ENCODE measurements at places on chromosomes 3 and 15.

DNA sequence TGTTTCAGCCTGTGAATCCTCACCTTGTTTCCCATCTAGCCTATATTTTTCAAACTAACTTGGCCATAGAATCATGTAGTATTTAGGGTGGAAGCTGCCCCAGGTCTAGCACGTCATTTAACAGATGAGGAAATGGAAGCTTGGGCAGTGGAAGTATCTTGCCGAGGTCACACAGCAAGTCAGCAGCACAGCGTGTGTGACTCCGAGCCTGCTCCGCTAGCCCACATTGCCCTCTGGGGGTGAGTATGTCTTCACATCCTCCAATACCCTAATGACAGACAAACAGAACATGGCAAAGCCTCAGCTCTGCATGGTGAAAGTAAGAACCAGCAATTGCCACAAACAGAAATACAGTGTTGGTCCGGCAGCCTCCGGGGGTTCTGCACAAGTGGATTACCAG, 2.2 kb upstream of the CCR5 start:
- DNase-seq = no peak

GRCh38 chr3:126347543-126348161, 9.6 kb downstream of the KLF15 start:
- no peak for DNase-seq

DNA sequence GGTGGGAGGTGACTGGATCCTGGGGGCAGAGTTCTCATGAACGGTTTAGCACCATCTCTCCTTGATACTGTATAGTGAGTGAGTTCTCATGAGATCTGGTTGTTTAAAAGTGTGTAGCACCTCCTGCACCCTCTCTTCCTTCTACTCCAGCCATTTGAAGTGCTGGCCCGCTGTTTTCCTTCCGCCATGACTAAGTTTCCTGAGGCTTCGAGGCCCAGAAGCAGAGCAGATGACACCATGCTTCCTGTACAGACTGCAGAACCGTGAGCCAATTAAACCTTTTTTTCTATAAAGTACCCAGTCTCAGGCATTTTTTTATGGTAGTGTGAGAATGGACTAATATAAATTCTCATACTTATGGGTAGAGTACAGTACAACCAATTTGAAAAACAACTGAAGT, 123.6 kb upstream of the BHLHE40 start:
- DNase-seq = no peak

DNA sequence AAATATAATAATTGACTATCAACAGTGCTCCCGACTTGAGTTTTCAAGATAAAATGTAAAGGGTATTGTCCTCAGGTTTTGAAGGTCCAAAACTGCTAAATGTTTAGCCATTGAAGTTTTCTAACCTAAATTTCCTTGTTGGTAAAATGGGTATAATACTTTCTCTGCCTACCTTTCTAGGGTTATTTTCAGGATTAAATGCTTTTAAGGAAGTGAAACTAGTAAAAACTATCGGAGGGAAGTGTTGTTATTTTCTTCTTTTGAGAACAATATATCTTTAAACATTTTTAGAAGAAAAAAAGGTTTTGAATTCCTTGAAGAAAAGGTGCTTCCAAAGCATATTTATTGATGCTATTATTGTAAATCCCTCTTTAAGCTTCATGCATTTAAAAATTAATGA, 67.3 kb downstream of the FILIP1L start:
- no peak for DNase-seq

DNA sequence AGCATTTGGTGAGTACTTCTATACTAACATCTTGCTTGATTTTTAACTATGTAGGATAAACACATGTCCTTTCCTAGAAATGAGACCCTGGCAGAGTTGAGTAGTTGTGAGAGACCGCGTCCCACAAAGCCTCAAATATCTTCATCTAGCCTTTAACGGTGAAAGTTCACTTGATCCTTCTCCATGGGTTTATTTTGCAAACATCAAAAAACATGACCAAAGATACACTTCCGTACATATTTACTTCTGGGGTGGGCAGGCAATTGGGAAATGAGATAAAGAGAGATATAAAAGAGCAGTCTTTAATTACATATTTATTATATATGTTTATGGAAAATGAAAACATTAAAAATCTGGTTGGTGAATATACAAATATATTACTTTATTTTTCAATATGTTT, 5.2 kb upstream of the KAT2B start:
- DNase-seq = no peak

DNA sequence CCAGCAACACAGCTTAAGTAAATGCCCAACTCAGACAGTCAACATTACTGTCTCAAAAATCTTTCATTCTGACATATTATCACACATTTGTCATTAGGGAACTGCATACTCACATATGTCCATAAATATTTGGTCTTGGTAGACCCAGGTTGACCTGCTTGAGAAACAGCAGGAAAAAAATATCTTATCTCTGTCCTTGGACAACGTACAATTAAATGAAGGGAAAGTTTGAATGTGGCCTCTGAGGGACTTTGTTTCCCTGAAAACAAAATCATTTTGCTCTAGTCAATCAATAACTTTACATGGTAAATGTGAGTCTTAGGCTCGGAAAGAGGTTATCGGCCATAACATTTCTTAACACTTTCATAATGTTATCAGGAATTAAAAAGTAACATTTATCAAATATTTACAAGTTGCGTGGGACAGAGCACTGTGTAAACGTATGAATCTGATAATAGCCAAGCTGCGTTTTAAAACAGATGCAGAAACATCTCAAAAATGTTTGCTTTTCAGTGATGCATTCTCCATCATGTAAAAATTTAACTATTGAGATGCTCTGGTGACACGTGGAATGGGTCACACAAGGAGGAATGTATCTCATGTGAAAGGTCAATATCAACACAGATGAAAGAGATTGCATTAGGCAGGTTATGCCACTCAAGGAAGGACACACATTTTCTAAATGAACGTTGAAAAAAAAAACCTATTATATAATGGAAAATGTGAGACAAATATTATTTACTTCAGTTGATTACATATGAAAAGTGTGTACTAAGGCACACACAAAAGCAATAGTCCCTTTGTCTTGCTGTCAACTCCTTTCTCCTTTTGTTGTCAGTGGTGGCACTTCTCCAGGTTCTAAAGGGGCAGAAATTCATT, 304.4 kb downstream of the WDR72 start:
- DNase-seq = no peak

DNA sequence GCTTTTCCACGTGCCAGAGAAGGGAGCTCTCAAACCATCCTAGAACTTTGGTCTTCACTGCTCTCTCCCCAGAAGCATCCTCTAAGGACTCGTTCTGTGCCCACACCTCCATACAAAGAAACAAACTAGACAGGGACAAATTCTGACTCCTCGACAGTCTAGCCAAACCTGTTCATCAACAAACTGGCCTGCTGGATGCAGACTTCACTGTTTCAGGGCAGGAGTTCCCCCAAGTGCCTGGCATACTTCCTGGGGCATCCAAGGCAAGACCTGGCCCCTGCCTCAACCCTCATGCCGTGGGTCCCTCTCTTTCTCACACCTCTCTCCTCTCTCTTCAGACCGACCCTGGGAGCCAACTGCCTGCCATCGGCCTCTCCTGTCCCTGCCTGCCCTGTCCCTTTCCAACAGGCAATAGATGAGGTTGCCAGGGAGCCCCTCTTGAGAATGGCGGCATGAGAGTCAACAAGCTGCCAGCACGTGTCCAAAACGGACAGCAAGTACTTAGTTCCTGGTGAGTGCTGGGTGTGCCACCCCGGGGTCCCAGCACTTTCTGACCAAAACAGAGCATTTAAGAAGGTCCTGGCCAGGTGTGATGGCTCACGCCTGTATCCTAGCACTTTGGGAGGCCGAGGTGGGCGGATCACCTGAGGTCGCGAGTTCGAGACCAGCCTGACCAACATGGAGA, 79.1 kb upstream of the HES1 start:
- DNase-seq = no peak

GRCh38 chr15:99537344-99537743, 28.4 kb upstream of the MEF2A start:
- no peak for DNase-seq

DNA sequence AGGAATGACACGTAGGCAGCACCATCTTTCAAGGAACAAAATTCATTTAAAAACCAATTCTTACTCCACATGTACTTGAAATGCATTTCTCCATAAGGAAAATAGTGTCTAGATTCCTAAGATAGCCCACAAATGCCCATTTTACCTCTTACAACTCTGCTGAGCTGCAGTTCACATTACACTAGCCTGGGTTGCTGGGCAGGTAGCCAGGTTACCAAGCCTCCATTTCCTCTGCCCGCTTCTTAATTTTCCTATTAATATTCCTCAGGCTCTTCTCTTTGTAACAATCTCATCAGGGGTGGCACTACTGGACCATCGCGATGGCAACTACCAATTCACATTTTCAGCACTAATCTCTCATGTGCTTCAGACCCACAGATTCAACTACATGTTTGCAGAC, 10.8 kb downstream of the ATP13A3 start:
- no peak for DNase-seq

DNA sequence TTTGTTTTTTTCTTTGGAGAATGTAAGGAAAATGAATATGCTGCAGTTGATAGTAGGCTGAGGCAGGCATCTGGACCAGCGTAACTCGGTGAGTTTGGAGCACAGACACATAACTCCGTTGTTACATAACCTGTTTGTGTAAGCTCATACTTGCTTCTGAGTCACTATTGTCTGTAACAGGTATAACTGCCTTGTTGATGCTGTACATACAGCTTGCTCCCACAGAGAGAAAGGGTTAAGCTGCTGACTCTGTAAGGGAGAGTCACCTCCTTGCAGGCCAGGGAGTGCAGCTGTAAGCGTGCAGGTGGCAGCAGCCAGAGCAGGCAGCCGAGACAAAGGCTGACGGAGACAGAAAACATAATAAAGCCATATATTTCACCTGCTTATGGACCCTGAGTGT, 20.4 kb downstream of the RETNLB start:
- no peak for DNase-seq

- no peak for DNase-seq
These were observed 110.0 kb upstream of the DLG1 start for GRCh38 chr3:197408177-197408957.

- no peak for DNase-seq
These were observed 318.7 kb upstream of the SEMA6D start for GRCh38 chr15:47398594-47398993.

DNA sequence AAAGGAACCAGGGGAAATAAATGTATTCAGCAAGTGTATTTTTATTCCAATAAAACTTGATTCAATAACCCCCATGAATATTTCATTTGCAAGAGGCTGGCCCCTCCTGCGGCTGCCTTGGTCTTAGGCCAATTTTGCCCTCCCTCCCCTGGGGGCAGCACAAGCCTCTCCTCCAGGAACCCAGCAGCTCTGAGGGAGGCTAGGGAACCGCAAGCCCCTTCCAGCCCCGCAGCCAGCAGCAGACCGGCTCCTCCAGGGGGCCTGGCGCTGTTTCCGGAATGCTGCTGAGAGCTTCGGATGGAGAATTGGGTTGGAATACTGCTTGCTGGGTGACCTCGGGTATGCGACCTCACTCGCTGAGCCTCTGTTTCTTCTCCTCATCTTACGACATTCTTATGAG, 150.1 kb downstream of the RAB11A start:
- no peak for DNase-seq

GRCh38 chr3:106172780-106173179, 304.0 kb upstream of the CBLB start:
- no peak for DNase-seq

GRCh38 chr15:40843885-40844695, at the start of gene SPINT1:
SPINT1 (plus strand) TSS chr15:40844048; CDS start chr15:40844555, 507 bp downstream.
- DNase-seq = no peak

DNA sequence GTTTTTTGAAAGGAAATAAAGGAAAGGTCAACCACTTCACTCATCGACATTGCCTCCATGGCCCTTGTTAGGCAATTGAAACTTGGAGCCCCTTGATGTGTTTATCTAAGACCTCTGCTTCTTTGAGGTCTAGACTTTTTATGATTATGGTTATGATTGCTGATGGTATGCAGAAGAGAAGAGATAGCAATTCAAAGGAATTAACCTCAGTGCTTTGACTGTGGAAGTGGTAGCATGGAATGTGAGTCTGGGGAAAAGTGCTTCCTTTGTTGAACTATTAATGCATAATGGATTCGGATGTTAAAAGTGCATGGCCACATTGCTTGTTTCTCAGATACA, 46.1 kb downstream of the FNDC3B start:
- no peak for DNase-seq

DNA sequence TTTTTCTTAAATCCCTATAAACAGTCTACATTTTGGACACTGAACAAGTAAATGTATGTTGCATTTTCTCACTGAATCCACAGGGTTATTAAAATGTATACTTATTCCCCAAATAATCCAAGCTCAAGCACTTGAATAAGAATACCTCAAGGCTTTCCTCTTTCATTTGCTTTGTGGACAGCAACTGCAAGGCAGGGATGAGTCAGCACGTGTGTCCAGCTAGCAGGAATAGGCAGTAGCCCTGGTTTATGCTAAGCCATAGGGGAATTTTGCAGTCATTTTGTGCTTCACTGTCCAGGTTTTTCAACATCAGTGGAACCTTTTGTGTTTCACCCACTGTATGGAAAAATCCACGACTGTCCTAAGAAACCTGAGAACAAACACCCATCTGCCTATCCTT, 96.7 kb upstream of the KCNMB2 start:
- no peak for DNase-seq

DNA sequence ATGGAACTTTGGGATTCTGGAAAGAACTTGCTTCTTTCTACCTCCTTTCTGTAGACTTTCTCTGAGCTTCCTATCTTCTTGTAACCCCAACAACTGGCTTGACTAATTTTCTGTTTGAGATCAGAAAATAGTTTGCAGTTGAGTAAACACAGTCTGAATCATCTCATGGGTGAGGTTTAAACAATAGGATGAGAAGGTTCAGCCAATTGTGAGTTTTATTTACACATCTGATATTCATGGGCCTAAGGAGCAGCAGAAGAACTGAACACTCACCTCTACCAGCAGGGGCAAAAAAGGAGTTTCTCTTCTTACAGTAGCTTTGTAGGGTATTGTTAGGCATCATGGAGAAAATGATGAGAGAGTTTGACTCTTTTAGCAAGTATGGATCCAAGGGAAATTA, 54.2 kb downstream of the DTWD1 start:
- no peak for DNase-seq

DNA sequence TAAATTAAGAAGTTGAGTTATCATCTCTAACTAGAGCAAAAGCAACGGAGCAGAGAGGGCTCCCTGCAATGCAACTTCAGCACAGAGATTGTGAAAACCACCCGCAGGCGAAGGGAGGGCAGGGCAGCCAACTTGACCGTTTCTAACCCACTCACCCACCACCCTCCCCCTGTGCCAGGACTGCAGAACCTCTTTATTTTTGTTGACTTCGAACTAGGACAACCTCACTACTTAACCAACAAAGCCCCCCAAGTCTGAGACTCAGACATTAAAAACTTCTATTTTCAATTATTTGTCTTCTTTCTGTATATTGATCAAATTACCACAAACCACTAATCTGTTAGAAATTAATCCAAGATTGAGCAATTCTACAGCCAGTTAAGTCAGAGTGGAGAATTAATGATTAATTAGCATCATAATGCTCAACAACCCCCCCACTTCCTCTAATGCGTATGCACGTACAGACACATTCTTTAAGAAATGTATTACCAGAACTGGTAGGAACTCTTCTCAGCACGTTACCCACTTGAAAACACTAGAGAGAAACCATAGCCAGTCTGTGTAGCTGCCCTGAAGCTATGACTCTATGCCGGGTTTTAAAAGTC, 2.0 kb downstream of the MGLL start:
- DNase-seq = no peak
